Stimulated activated CD4-positive, alpha-beta T cell treated with anti-CD3 and anti-CD28 coated beads, Interleukin-2, amount 100 ng/mL, for 4 hours (primary cell): ENCODE measurements at places on chromosomes 2 and 18.

DNA sequence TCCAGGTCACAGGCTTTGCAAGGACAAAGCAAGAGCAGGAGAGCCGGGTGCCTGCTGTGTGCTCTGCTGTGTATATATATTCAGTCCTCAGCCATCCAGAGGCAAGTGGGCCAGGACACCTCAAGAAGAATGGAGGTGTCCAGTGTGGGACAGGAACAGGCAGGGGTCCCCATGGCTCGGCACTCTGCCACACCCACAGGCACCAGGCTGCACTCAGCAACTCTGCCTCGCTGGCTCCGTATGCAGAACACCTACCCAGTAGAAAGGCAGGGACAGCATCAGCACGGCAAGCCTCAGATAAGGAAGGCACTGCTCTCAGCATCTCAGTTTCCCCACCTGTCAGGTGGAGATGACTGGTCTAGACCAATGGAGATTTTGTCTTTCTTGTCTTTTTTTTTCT lies 57.8 kb downstream of the DNMT3A start:
- DNase-seq: no peak

DNA sequence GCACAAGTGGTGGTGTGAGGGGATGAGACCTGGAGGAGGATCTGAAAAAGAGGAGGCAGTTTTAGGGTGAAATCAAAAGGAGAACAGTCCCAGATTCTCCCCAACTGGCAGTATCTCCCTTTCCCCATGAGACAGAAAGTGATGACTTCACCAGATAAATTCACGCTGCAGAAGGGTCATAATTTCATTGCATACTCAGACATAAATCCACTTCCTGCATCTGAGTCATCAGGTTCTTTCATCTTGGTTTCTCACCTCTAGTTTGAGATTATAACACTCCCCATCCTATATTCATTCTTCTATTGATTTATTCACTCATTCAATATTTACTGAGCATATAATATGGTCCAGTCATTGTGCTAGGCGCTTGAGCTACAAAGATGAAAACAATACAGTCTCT lies 64.7 kb downstream of the CCDC148 start:
- DNase-seq: peak; percentile 0

DNA sequence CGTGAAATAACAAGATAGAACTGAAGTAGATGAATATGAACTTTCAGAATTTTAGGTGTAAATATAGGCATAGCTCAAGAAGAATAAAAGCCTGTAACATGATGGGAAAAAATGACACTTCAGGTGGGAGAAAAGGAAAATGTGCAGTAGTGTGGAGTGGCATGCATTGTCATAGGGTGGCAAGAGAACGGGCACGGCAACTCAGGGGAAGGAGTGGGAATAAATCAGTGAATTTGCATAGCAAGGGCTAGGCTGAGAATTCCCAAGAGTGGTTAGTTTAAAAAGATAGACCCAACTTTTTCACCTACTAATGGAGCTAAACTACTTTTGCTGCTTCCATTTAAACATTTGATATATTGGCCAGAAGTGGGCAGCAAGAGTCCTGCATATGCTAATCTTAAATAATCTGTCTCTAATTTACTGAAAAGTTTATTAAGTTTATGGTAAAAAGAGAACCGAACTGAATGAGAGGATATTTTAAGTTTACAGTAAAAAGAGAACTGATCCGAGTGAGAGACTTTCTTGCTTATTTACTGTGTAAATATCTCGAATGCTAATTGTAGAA lies 228.1 kb downstream of the CTNNA2 start:
- DNase-seq: no peak

DNA sequence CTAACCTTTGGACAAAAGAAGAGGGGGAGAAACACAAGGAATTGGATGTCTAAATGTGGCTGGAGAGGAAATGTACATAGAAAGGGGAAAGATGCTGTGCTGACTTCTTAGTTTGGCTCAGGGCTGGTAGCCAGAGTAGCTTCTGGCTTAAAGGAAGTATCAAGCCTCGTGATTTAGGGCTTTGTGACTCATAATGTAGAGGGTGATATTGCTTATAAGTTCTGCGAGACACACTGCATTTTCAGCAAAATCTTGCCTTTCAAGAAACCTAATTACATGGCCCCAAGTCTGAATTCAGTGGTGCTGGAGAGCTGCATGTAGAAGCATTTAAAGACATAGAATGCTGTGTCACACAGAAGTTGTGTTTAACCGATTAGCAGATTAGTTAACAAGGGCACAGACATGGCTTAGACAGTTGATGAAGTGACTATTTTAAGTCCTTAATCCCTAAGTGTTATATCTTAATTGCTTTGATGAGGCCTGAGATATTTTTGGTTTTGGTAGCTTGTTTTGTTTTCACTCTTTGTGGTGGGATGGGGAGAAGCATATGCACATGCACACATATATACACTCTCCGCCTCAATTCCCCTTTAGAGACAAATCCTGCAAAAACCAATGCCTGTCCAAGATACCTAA lies 66.4 kb downstream of the EPAS1 start:
- no peak for DNase-seq

DNA sequence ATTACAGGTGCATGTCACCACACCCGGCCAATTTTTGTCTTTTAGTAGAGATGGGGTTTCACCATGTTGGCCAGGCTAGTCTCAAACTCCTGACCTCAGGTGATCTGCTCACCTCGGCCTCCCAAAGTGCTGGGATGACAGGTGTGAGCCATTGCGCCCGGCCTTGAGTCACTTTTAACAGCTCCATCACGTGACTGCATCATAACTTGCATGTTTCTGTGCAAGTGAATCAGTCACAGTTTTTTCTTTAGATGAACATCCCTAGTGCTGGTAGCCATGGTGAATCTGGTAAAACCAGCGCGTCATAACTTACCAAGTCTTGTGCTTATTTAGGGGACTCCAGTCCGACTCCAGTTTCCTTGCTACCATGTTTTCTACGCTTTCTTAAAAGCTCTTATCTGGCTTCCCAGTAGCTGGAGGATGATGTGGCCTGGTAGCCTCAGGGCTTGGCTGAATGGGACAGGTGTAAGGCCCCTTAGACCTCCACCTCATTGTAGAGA lies 33.1 kb downstream of the PCARE start:
- DNase-seq: no peak

DNA sequence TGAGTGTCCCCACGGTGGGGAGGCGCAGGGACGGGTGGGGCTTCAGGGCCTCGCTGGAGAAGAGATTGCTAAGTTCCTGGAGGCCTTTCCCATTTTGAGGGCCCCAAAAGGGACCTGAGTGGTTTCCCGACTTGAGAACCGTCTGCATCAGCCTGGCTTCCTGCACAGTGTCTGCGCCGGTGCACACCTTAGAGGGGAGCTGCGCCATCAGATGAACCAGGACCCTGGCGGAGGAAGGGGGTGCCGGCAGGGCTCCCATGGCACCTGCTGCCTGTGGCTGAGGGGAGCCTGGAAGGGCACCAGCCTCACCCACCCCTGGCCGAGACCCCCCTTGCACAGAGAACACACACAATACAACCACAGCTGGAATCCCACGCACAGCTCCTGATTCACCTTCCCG lies 465.1 kb upstream of the MYT1L start:
- no peak for DNase-seq

GRCh38 chr2:7427293-7428060 lies 510.3 kb downstream of the RNF144A start:
- DNase-seq: no peak

- DNase-seq: no peak
Observed at GRCh38 chr2:96505231-96505889, at the start of gene NEURL3. TSS of gene NEURL3 (minus strand) at chr2:96505357. CDS start at chr2:96505286, 71 bp downstream.

GRCh38 chr2:120445449-120446143 lies 99.7 kb downstream of the INHBB start:
- DNase-seq: no peak

GRCh38 chr2:239715202-239715601 lies 309.9 kb downstream of the NDUFA10 start:
- no peak for DNase-seq

DNA sequence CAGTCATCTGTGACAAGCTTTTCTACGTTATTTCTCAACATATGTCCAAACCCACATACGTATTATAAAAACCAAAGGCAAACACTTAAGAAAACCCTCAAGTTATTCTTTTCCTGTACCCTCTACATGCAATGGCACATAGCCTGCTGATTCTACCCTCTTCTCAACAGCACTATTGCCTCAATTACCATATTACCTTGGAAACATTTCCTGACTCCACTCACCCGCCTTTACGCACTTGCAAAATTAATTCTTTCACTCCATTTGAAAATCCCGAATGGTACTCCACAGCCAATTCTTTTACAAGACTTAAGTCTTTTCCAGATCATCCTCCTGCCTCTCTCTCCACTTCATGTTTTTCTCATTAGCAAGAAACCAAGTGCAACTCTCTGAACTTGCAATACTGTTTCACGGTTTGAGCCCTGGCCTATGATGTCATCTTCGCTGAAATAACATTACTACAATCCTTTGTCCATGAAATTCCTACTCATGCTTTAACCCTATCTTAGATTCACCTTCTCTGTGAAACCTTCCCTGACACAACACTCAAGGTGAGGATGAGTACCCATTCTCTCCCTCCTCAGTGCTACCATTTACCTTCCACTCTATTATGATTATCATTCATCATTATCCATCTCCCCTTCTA lies 29.0 kb downstream of the SESTD1 start:
- DNase-seq: no peak

DNA sequence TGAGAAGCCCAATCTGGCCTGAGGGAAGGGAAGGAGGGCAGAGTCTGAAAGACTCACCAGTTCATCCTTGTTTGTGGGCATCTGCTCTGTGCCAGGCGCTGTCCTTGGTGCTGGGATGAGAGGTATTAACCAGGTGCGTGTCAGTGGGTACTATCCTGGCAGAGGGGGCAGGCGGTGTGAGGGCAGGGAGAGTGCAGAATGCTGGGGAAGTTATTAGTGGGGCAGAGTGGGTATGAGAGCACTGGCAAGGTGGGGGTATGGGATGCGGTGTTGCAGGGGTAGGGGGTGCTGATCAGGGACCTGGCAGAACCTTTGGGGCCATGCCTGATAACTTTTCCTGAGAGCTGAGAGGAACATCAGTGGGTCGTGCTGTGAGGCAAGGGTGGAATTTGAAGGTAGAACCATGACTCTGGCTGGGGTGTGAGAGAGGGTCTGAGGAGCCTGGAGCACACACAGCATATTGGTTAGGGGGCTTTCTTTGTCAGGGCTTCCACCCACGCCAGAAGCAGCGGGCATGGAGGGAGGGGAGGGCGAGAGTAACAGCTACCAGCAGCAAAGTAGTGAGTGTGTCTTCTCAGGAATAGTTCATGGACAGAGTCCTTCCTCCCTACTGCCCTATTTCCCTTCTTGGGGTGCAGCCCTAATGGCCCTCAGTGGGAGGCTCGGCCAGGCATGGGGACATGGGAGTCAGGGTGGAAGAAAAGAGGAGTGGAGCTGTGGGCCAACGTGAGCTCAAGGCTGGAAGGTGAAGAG lies 290.7 kb downstream of the CYP26B1 start:
- no peak for DNase-seq

DNA sequence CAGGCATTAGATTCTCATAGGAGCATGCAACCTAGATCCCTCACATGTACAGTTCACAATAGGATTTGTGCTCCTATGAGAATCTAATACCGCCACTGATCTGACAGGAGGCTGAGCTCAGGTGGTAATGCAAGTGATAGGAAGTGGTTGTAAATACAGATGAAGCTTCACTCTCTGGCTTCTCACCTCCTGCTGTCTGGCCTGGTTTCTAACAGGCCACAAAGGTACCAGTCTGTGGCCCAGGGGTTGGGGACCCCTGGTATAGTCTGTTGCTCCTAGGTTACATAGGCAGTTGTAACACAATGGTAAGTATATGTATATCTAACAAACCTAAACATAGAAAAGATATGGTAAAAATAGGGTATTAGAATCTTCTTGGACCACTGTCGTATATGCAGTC lies 81.8 kb downstream of the EML4 start:
- no peak for DNase-seq

- DNase-seq: no peak
Observed at GRCh38 chr2:150567771-150568301, 80.4 kb upstream of the RND3 start.

DNA sequence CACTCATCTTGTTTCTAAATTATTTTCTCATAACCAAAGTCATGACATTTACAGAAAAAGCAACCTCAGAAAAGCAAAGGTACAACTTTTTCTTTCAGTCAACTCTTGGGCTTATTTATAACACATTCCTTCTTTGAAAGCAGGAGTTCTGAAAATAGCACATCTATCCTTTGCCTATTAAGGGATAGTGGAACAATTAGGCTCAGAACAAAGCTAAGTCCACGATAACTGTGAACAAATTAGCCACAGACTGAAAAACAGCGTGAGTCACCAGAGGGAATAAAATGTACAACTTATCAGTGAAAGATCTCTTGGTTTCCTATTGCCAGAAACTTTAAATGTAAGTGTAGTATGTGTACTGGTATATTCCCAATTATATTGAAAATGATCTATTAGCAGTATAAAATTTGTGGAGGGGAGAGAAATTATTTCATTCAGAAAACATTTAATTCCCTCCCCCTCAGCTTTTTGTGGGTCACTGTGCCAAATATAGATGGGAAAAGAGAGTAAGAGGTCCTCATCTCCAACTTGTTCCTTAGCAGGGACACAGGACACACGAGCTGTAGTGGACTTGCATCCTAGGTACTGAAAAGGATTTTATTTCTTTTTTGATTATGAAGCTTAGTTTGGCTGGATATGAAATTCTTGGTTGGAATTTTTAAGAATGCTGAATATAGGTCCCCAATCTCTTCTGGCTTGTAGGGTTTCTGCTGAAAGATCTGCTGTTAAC lies 15.4 kb upstream of the MATN3 start:
- no peak for DNase-seq

- no peak for DNase-seq
Observed at GRCh38 chr2:39737661-39738060, 41.4 kb downstream of the THUMPD2 start.

- no peak for DNase-seq
Observed at GRCh38 chr2:126668254-126668653, 12.3 kb downstream of the GYPC start.

DNA sequence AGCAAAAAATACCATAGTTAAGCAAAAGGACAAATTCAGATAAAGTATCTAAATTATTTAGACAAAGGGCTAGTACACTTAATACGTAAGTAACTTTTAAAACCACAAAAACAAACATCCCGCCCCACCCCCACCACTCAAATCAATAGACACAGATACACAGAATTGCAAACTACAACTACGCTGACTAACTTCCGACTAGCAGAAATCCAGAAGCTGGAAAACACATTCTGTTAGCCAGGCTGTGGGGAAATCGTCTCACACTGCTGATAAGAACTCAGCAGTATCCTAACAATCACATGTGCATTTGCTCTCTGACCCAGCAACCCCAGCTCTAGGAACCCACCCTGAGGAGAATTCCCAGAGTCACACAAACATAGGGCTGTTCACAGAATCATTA lies 16.6 kb downstream of the FAM168B start:
- no peak for DNase-seq

- peak; percentile 86 for DNase-seq
Observed at GRCh38 chr2:230847883-230848388, 16.8 kb upstream of the ITM2C start.

DNA sequence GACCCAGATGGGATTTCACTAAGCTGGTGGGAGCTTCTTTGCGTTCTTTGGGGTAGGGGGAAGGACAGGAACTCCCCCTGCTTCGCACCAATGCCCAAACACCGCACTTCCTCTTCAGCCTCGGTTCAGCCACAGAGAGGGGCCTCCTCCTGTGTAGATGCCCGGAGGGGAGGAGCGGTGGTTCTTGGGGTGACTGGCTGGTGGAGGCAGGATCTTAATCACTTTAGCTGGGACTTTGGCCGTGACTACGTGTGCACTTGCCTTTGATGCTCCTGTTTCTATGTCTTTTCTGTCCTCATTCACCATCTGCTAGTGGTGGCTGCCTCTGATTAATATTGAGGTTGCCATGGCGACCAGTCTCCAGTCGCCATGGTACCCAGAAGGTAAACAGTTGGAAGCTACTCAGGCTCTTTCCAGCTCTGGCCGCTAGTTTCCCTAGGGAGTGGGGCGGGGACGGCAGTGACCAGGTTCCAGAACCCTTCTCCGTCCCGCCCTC lies 1.9 kb downstream of the CNGA3 start:
- no peak for DNase-seq
